ENCODE measurements at places on chromosomes 7 and 10.

GRCh38 chr7:135334830-135335543 lies 101.3 kb downstream of the STRA8 start:
- H3K4me3 ChIP-seq, result no peak overlapping the region
- H3K4me1 ChIP-seq, result no peaks in the 10 kb centered on the region
- no peaks in the 10 kb centered on the region for H3K36me3 ChIP-seq
- no peak overlapping the region for H3K27ac ChIP-seq
- no peak for DNase-seq

DNA sequence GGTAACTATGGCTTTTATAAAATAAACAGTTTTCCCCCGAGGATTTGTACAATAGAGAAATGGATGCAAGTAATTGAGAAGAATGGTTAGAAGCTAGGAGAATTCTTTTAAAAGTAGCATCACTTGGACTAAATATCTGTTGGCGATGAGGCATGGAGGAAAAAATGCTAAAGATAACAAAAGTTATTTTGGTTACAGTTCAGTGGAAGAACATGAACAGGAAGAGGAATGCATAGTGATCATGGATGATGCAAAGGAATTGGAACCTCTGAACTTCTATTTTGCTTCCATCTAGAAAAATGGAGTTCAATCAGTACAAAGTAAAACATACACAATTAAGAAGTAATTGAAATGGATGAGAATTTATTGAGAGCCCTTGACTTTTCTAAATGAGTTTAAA lies 32.9 kb downstream of the ENTPD1 start:
- H3K27me3 ChIP-seq, result peaks cover 6% of the 10 kb centered on the region
- no peak overlapping the region for H3K4me3 ChIP-seq
- H3K36me3 ChIP-seq, result no peaks in the 10 kb centered on the region
- no peak for DNase-seq
- no peak overlapping the region for H3K27ac ChIP-seq

- peaks cover 23% of the 10 kb centered on the region for H3K27me3 ChIP-seq
- H3K4me3 ChIP-seq, result peak overlapping the region; percentile 99
- peaks cover 46% of the 10 kb centered on the region for H3K4me1 ChIP-seq
- H3K36me3 ChIP-seq, result peaks cover 3% of the 10 kb centered on the region
These were observed 216.5 kb upstream of the MKLN1 start for GRCh38 chr7:131111081-131111576.

DNA sequence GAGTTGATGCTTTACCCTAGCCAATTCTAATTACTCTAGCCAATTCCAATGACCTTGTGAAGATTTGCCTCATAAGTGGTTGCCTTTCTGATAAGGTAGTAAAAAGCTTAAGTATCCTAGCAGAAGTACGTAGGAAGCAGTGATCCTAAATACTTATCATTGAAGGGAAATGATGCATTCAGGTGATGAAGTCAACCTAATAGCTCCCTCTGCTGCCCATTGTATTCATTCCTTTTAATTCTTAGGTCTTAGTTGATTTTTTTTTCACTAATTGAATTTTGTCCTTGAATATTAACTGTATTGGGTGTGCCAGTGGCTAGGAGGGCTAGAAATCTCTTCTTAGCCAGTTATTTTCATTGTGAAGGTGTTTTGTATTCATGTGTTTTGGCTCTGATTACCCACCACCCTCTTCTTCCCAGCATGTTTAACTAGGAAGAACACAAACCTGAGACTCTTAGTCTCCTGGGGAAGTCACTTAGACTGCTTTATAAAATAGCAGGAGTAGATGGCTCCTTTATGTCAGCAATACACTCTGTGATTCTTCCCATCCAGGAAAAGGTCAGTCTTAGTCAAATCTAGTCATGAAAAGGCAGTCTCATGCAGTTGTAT lies 46.3 kb downstream of the PLEKHA8 start:
- no peaks in the 10 kb centered on the region for H3K36me3 ChIP-seq
- H3K4me3 ChIP-seq, result no peak overlapping the region
- no peaks in the 10 kb centered on the region for H3K27me3 ChIP-seq
- DNase-seq, result no peak
- H3K27ac ChIP-seq, result no peak overlapping the region

GRCh38 chr7:112556633-112557032 lies 75.8 kb downstream of the LSMEM1 start:
- H3K4me1 ChIP-seq, result peaks cover 12% of the 10 kb centered on the region
- H3K36me3 ChIP-seq, result no peaks in the 10 kb centered on the region
- no peak overlapping the region for H3K4me3 ChIP-seq
- DNase-seq, result no peak
- no peaks in the 10 kb centered on the region for H3K27me3 ChIP-seq

- peak overlapping the region; percentile 77 for H3K27ac ChIP-seq
- H3K27me3 ChIP-seq, result no peaks in the 10 kb centered on the region
- H3K36me3 ChIP-seq, result peaks cover 35% of the 10 kb centered on the region
- peaks cover 43% of the 10 kb centered on the region for H3K4me1 ChIP-seq
- H3K4me3 ChIP-seq, result peak overlapping the region; percentile 5
These were observed 48.7 kb downstream of the EPC1 start for GRCh38 chr10:32298075-32298812.

DNA sequence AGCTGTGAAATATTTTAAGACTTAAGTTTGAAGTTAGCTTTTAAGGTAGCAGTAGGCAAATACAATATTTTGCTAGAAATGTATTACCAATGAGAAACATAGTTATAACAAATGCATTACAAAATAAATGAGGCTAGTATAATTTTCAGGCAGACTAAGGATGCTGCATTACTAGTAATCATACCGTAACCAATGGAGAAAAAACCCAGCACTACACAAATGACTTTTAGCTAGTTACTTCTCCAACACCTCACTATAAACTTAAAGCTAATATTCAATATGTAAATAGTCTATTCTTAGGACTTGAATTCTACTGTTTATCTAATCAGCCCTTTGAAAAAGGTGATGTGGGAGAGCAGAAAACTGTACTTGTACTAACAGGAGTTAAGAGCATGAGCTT lies 285.3 kb upstream of the KLF14 start:
- H3K27ac ChIP-seq, result no peak overlapping the region
- peaks cover 52% of the 10 kb centered on the region for H3K4me1 ChIP-seq
- H3K4me3 ChIP-seq, result no peak overlapping the region
- peaks cover 42% of the 10 kb centered on the region for H3K36me3 ChIP-seq

- no peaks in the 10 kb centered on the region for H3K36me3 ChIP-seq
- peaks cover 2% of the 10 kb centered on the region for H3K4me1 ChIP-seq
- H3K27ac ChIP-seq, result no peak overlapping the region
- peaks cover 58% of the 10 kb centered on the region for H3K27me3 ChIP-seq
- H3K4me3 ChIP-seq, result no peak overlapping the region
- no peak for DNase-seq
These were observed 103.1 kb downstream of the ZNF467 start for GRCh38 chr7:149670288-149670687.

GRCh38 chr7:104980440-104980839 lies 33.6 kb upstream of the KMT2E start:
- H3K27ac ChIP-seq, result no peak overlapping the region
- peaks cover 4% of the 10 kb centered on the region for H3K36me3 ChIP-seq
- H3K27me3 ChIP-seq, result no peaks in the 10 kb centered on the region
- H3K4me1 ChIP-seq, result peaks cover 42% of the 10 kb centered on the region

DNA sequence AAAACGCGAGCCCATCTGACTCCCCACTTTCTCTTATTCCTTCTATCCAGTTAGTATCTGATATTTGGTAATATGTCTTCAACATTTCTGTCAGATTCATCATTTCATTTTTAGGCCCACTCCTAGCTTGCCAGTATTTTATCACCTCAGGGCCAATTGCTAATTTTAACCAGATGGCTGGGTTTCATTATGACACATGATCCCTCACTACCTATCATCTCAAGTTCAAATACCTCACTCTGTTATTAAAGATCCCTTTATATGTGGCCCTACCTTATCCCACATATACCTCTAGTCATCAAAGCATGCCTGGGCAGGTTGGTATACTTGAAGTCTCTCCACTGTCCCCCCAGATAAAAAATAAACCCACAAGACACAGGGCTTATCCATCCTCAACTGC lies 104.9 kb downstream of the RNLS start:
- H3K4me3 ChIP-seq, result no peak overlapping the region
- H3K27ac ChIP-seq, result no peak overlapping the region
- H3K4me1 ChIP-seq, result no peaks in the 10 kb centered on the region
- peaks cover 8% of the 10 kb centered on the region for H3K27me3 ChIP-seq
- DNase-seq, result no peak
- no peaks in the 10 kb centered on the region for H3K36me3 ChIP-seq

DNA sequence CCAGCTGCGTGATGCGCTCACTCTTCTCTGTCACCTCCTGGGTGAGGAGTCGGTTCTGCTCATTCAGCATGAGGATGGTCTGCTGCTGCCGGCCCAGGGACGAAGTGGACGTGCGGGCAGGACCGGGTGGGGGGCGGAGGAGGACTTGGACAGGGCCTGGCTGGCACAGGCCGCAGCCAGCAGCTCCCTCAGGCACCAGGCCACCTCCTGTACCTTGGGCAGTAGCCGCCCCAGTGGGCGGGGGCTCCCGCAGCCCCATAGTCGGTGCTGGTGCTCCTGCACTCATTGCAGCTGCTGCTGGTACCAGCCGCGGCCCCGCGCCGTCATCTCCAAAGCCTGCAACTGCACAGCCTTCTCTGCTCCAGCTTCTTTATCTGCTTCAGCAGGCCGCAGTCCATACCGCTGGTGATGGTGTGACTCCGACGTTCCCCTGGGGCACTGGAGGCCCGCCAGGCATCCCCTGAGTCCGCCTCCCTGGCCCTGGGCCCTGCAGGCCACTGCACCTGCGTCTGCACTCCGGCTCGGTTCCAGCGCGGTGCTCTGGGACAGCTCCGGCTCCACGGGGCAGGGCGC lies 884.9 kb upstream of the ZNF722 start:
- H3K4me1 ChIP-seq, result no peaks in the 10 kb centered on the region
- H3K36me3 ChIP-seq, result no peaks in the 10 kb centered on the region
- no peak for DNase-seq
- no peaks in the 10 kb centered on the region for H3K27me3 ChIP-seq
- H3K4me3 ChIP-seq, result no peak overlapping the region
- H3K27ac ChIP-seq, result no peak overlapping the region

GRCh38 chr10:125023255-125023654 lies 81.3 kb downstream of the ZRANB1 start:
- H3K27me3 ChIP-seq, result peaks cover 9% of the 10 kb centered on the region
- no peak overlapping the region for H3K27ac ChIP-seq
- H3K4me1 ChIP-seq, result no peaks in the 10 kb centered on the region
- DNase-seq, result no peak

GRCh38 chr10:63574011-63574410 lies 52.8 kb downstream of the REEP3 start:
- H3K36me3 ChIP-seq, result peaks cover 21% of the 10 kb centered on the region
- H3K4me1 ChIP-seq, result peaks cover 25% of the 10 kb centered on the region
- H3K27me3 ChIP-seq, result no peaks in the 10 kb centered on the region

DNA sequence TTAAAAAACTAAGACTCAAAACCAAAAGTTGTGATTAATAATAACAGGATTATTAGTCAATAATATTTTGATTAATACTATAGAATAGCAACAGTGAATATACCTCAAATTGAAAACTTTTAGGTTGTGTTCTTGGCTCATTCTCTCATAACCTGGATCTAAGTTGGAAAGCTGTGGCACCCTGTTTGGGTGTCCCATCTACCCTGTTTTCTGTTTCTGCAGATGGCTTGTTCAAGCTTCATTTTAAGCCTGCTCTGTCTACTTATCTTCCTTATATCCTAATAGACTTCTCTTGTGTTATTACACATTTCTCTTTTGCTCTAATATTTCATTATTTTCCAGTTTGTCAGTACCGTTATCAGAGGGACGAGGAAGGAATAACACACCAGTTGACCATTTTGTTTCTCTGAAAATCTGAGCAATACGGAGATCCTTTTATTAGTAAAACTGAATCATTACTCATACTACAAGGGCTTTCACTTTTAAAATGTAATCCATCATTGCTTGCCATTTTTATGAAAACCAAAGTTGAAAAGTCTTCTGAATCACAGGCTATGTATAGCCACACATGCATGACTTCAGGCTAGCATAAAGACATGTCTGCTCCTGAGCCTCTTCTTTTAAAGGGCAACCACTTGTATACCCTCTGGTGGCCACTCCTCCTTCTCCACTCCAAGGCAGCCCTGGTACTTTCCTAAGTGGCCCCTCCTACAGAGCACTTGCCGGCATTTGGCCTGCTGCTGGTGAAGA lies 22.3 kb downstream of the COX15 start:
- no peak for DNase-seq
- no peaks in the 10 kb centered on the region for H3K27me3 ChIP-seq
- H3K36me3 ChIP-seq, result peaks cover 21% of the 10 kb centered on the region
- H3K4me1 ChIP-seq, result no peaks in the 10 kb centered on the region

GRCh38 chr7:128131731-128132130 lies 100.5 kb upstream of the LRRC4 start:
- no peak overlapping the region for H3K4me3 ChIP-seq
- no peak overlapping the region for H3K27ac ChIP-seq

- H3K4me1 ChIP-seq, result no peaks in the 10 kb centered on the region
- no peak overlapping the region for H3K4me3 ChIP-seq
- peaks cover 42% of the 10 kb centered on the region for H3K36me3 ChIP-seq
- no peak for DNase-seq
- no peaks in the 10 kb centered on the region for H3K27me3 ChIP-seq
These were observed 20.8 kb downstream of the ZDHHC16 start for GRCh38 chr10:97466755-97467154.

DNA sequence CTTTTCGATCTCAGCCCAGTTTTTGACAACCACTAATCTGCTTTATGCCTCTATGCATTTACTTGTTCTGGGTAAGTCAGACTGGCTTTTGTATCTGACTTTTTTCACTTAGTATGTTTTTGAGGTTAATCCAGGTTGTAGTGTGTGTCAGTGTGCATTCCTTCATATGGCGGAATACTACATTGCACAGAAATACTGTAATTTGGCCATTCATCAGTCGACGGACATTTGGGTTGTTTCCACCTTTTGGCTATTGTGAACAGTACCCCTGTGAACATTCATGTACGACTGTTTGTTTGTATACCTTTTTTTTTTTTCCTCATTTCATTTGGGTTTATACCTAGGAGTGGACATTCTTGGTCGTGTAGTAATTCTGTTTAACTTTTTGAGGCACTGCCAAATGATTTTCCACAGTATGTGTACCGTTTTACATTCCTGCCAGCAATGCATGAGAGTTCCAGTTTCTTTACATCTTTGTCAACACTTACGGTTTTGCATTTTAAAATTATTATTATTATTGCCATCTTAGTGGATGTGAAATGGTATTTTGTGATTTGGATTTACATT lies 57.4 kb downstream of the MKLN1 start:
- H3K27ac ChIP-seq, result no peak overlapping the region
- no peak overlapping the region for H3K4me3 ChIP-seq
- peaks cover 11% of the 10 kb centered on the region for H3K36me3 ChIP-seq
- peaks cover 4% of the 10 kb centered on the region for H3K4me1 ChIP-seq
- no peak for DNase-seq

- H3K4me3 ChIP-seq, result no peak overlapping the region
- H3K27ac ChIP-seq, result no peak overlapping the region
- DNase-seq, result no peak
- no peaks in the 10 kb centered on the region for H3K4me1 ChIP-seq
- H3K27me3 ChIP-seq, result no peaks in the 10 kb centered on the region
- no peaks in the 10 kb centered on the region for H3K36me3 ChIP-seq
These were observed 256.6 kb upstream of the SMIM30 start for GRCh38 chr7:113374955-113375354.

DNA sequence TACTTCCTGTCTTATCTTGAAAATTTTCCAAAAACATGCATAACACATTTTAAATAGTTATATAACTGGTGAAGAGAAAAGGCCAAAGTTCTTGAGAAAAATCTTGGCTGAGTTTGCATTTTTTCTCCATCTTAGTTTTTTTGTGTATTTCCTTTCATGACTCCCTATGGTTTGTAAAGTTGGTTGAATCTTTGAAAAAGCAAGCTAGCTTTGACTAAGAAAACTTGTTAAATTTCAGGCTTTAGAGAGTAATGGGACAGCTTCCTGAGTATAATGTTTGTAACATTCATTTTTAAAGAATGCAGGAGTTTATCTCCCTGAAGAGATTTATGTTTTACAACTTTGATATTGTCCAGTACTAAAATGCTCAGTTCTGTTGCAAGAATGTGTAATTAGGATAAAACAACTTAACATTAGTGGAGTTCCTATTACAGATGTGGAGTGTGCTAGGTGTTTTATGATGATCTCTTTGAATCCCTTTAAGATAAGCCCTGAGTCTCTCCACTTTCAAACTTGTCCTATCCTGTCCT lies 11.1 kb upstream of the HERPUD2 start:
- H3K4me3 ChIP-seq, result no peak overlapping the region
- DNase-seq, result no peak
- no peak overlapping the region for H3K27ac ChIP-seq
